Endothelial cell of umbilical vein (primary cell): ENCODE measurements at places on chromosomes 5 and 9. TPM values are rescaled to one million over a fixed set of nuclear protein-coding genes. Genes with fewer than 3 reads are reported as not detected.

Gene LHX6
- 9.4 and 18.4 TPM in 2 replicates for total RNA-seq

Gene PCDHAC1
- total RNA-seq, result not detected in 2 replicates

Gene MYOZ3
- total RNA-seq, result 1.1 and 1.2 TPM in 2 replicates

Gene SUSD3
- not detected in 2 replicates for total RNA-seq

Gene GFPT2
- 4.5 and 5.5 TPM in 2 replicates for total RNA-seq

Gene NEUROG1
- not detected in 2 replicates for total RNA-seq

- no peak for DNase-seq
Measured at GRCh38 chr5:35821513-35821912, 35.2 kb upstream of the IL7R start.

Gene CCDC69
- 4.3 and 4.5 TPM in 2 replicates for total RNA-seq

DNA sequence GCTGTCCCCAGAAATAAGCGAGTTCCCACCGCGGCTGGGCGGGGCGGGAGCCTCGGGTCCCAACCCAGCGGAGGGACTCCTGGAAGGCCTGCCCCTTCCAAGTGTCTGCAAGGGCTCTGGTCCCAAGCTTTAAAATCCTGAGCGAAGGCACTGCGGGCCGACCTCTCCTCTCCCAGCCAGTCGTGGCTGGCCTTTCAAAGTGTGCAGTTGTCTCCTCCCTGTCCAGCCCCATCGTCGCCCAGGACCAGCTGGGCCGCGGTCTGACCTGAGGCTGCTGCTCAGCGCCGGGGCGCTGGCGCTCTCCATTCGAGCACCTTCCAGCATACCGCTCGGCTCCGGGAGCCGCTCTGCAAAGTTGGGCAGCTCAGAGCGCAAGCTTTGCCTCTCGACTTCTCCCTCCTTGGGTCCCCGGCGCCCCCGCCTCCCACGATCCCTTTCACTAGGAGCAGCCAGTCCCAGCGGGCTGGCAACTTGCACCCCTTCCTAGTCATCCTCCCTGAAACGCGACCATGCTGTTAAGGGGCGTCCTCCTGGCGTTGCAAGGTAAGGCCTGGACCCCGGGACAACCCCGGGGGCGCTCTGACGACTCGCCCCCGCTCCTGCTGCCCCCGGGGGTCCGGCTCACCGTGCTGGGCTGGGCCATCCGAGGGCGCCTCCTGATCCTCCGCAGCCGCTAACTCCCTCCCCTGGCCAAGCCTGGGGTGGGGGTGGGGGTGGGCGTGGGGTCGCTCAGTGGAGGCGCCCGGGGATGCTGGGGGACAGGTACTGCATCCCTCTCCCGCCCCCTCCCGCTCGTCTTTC is at the start of gene MAMDC2:
Gene MAMDC2 (plus strand): TSS at position 160 of the 801 bp plus-strand sequence. CDS start 350 bp downstream, at position 510.
- peak; percentile 36 for DNase-seq

Gene RIOK2
- total RNA-seq, result 17.5 and 25.4 TPM in 2 replicates

GRCh38 chr5:142743592-142744441 is 26.4 kb upstream of the ARHGAP26 start:
- peak; percentile 82 for DNase-seq

- DNase-seq, result no peak
Measured at GRCh38 chr9:88947581-88948573, 43.4 kb upstream of the S1PR3 start.

Gene PRDM9
- not detected in 2 replicates for total RNA-seq

- DNase-seq, result no peak
Measured at GRCh38 chr5:433836-434235, 9.1 kb upstream of the EXOC3 start.

GRCh38 chr9:84993105-84993504 is 323.6 kb downstream of the NTRK2 start:
- no peak for DNase-seq

Gene DAP
- total RNA-seq, result 173 and 188 TPM in 2 replicates

DNA sequence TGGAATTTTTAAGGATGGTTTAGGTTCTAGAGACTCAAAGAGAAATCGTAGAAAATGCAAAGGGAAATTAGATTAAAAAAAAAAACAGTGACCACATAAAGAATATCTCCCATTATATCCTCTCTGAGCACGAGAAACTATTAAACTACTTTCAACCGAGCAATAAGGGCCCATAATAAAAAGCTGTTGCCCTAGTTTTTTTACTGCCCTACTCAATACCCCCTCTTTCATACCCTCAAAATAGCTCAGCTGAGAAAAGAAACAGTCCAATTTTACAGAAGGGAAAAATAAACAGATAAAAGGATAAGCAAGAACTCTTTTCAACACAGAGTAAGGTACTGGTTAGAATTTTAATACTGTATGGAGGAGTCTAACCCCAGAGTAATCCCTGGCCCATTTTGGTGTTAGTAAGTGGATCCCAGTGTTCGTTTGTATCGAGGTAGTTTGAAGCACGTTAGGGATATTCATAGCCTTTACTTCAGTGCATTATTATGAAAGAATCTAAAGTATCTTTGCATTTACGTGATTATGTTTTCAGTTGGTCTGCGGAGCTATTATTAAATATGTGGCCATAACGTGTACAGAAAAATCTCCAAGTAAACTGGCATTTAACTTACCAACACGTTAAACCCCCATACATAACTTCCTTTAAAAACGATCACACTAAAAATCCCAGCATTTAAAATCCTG is 980 bp upstream of the RHOBTB3 start:
- no peak for DNase-seq

Gene FNBP1
- 36.2 and 43.9 TPM in 2 replicates for total RNA-seq

DNA sequence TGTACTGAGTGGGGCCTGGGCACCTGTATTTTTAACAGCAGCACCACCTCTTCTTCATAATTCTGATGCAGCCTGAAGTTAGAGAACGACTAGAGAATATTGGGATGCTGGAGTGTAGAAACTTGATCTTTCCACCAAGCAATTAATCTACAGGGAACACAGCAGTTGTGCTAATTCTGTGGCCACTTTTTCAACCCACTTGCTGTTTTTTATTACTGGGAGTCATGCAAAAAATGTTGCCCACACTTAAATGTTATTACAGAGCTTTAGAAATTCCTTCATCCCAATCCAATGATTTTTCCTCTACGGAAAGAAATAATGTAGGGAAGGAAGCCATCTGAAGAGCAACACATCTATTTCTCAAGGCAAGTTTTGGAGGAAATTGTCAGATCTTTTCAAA is 190.9 kb upstream of the TUT7 start:
- DNase-seq, result no peak

Gene C5
- total RNA-seq, result 1.6 and 1.8 TPM in 2 replicates

GRCh38 chr5:156819967-156820581 is 30.0 kb upstream of the PPP1R2B start:
- DNase-seq, result no peak

Gene IL13
- total RNA-seq, result not detected in 2 replicates

GRCh38 chr5:14435481-14435880 is 146.1 kb upstream of the OTULINL start:
- no peak for DNase-seq

Gene FOXI1
- not detected in 2 replicates for total RNA-seq

DNA sequence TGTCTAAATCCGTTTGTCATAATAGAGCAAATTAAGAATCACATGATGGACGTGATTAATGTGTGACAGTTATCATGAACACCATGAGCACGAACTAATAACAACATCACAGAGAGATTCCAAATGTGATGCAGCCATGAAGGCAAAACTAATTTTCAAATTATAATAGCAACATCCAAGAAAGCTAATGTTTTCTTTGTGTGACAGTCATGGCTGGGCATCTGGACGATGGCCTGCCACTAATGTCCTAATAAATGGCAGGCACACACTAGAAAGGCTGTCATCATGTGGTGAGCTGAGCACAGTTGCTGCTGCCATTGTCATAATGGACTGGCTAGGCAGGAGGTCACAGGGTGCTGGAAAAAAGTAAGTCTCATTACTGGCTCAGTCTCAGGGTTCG is 280.0 kb upstream of the EFNA5 start:
- DNase-seq, result no peak

DNA sequence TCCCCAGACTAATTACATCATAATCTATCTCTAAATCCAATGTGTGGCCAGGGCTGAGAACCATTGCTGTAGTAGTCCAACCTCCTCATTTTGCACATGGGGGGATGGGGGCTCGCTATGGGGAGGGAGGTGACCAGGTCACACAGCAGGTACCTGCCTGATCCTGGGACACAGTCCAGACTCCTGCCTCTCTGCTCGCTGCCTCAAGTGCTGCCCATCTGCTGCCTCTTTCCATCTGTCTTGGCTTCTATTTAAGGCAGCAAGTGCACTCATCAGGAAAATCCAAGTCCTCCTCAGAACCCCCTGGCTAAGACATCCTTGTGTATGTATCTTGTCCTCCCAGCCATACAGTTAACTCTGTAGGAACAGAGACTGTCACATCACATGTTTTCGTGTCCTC is 57.7 kb upstream of the FRRS1L start:
- no peak for DNase-seq

DNA sequence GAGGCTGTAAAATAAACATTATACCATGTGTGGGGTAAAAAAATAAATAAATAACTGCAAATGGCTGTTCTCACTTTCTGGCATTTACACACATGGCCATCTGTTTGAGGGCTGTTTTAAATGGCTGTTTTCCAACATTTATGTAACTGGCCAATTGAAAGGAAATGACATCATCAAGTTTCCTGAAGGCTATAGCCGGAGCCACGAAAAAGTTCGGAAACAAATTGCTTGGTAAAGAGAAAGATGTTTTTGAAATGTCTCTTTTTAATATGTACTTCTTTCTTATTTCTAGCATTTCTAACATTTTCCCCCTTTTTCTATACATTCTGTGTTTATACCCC is 95.4 kb upstream of the DAB2 start:
- DNase-seq, result peak; percentile 95

DNA sequence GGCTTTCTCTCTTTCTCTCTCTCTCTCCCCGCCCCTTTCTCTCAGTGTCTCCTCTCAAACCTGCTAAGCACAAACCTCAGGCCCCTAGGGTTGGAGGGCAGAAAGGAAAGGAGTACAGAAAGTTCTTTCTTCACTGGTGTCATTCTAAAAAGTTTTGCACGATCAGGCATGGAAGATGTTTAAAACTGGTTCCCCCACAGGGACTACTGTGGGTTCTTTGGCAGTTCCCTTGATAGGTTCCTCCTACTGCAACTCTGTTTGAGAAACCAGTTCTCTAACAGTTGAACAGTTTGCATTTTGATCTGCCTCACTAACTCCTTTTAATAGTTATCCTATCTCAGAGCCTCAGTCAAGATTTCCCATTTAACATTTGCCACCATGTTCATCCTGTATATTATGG is 82.9 kb downstream of the CDO1 start:
- no peak for DNase-seq

DNA sequence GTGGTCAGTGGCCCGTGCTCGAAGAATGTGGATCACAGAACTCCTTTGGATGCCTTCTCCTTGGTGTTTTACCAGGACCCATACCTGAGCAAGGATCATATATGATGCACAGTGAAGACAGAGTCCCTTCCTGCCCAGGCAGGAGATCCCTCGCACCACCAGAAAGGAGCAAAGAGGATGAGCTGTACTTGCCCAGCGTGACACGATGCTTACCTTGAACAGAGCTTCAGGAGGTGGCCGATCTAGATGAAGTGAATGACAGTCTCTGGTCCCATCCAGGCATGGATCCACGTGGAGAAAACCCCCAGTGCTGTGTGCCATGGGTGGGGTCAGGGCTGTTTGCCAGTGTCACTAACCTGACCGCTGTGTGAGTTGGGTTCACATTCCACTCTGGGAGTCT is 455.4 kb downstream of the GADD45G start:
- no peak for DNase-seq

Gene PCDHAC2
- total RNA-seq, result 0.90 and 1.00 TPM in 2 replicates

- DNase-seq, result no peak
Measured at GRCh38 chr5:168879331-168879730, 300.2 kb upstream of the PANK3 start.

DNA sequence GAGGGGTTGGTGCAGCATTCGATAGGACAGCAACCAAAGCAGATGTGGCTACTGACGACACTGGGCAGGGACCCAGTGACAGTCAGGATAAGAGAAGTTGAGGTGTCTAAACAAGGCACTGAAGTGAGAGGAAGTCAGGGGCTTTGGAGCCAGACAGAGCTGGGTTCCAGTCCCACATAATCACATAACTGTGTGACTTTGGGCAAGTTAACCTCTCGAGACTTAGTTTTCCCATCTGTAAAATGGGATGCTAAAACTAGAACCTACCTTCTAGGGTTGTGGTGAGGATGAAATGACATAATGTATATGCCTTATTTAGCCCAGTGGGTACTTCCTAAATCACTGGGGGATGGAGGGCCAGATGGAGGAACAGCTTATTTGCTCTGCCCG is 3.1 kb downstream of the ANGPTL2 start:
- no peak for DNase-seq

Gene GCNT4
- not detected in 2 replicates for total RNA-seq
